T-helper 2 cell treated with Interferon-gamma antibody and Interleukin-4, amounts not matched to agents 100 ng/mL and 5 ng/mL, for 36 hours (primary cell): ENCODE measurements at places on chromosomes 3 and 15. TPM values are rescaled to one million over a fixed set of nuclear protein-coding genes. Genes with fewer than 3 reads are reported as not detected.

The GABRR3 gene
- 0.05 TPM in 2 replicates for total RNA-seq

The ROPN1 gene
- total RNA-seq, result not detected in 2 replicates

The LRRIQ4 gene
- 0.16 TPM in 1 of 2 replicates, not detected in the other for total RNA-seq

The HTR3E gene
- not detected in 2 replicates for total RNA-seq

The NDUFB5 gene
- 76.7 and 84.3 TPM in 2 replicates for total RNA-seq

The DET1 gene
- total RNA-seq, result 3.4 and 4.4 TPM in 2 replicates

The OCA2 gene
- not detected in 2 replicates for total RNA-seq

The DLEC1 gene
- total RNA-seq, result 0.95 and 1.1 TPM in 2 replicates

The IFT80 gene
- total RNA-seq, result 25.7 and 26.7 TPM in 2 replicates

The FAN1 gene
- total RNA-seq, result 20.7 and 24.1 TPM in 2 replicates

The ANKRD63 gene
- 0.23 TPM in 1 of 2 replicates, not detected in the other for total RNA-seq

The NEK10 gene
- total RNA-seq, result 1.5 TPM in 2 replicates

The PCSK6 gene
- 2.6 and 3.3 TPM in 2 replicates for total RNA-seq

The DMXL2 gene
- total RNA-seq, result 3.7 and 4.4 TPM in 2 replicates

The GOLGA8O gene
- total RNA-seq, result 5.3 and 5.7 TPM in 2 replicates

The RASL12 gene
- not detected in 2 replicates for total RNA-seq

The AQP9 gene
- total RNA-seq, result not detected in 2 replicates

The MINAR1 gene
- 0.89 and 0.95 TPM in 2 replicates for total RNA-seq

The FSD2 gene
- total RNA-seq, result not detected in 2 replicates

The SAMD7 gene
- total RNA-seq, result not detected in 2 replicates

The SEMA5B gene
- total RNA-seq, result not detected in 2 replicates

The MUSTN1 gene
- total RNA-seq, result 1.4 TPM in 2 replicates

The IL12A gene
- total RNA-seq, result 4.0 and 4.3 TPM in 2 replicates

The DGKG gene
- total RNA-seq, result not detected in 2 replicates

The ULK4 gene
- 12.6 and 14.2 TPM in 2 replicates for total RNA-seq

The HCLS1 gene
- total RNA-seq, result 336 and 340 TPM in 2 replicates

The STAC gene
- total RNA-seq, result not detected in 2 replicates

The KY gene
- total RNA-seq, result not detected in 2 replicates

The UBA5 gene
- 38.3 and 46.1 TPM in 2 replicates for total RNA-seq

The QARS1 gene
- total RNA-seq, result 217 and 243 TPM in 2 replicates

The EOMES gene
- 4.8 and 5.1 TPM in 2 replicates for total RNA-seq

The CDHR4 gene
- not detected in 2 replicates for total RNA-seq

The PAK6 gene
- 0.43 and 0.64 TPM in 2 replicates for total RNA-seq

The THRB gene
- total RNA-seq, result not detected in 2 replicates

The GOLGA8S gene
- 0.80 TPM in 2 replicates for total RNA-seq

The CAND2 gene
- total RNA-seq, result 1.1 and 1.7 TPM in 2 replicates

The NR2E3 gene
- not detected in 2 replicates for total RNA-seq

The SPSB4 gene
- total RNA-seq, result not detected in 2 replicates

The CCR3 gene
- 0.16 and 0.27 TPM in 2 replicates for total RNA-seq

The PTH1R gene
- total RNA-seq, result not detected in 2 replicates

The RTP1 gene
- not detected in 2 replicates for total RNA-seq

The COL6A5 gene
- not detected in 2 replicates for total RNA-seq
